Muscle of leg (tissue), 16 donors: ENCODE measurements at places on chromosomes 11 and 22. TPM values are rescaled to one million over a fixed set of nuclear protein-coding genes. Genes with fewer than 3 reads are reported as not detected.

- H3K27ac ChIP-seq = no peak overlapping the region
- no peak overlapping the region for H3K4me3 ChIP-seq
- H3K4me1 ChIP-seq = peaks cover 41% of the 10 kb centered on the region
- H3K27me3 ChIP-seq = peaks cover 5% of the 10 kb centered on the region
- no peaks in the 10 kb centered on the region for H3K36me3 ChIP-seq
Observed at GRCh38 chr11:64650923-64651523, 60.0 kb downstream of the SLC22A12 start.

GRCh38 chr11:114762408-114762807 is 84.1 kb downstream of the NXPE2 start:
- H3K27me3 ChIP-seq = no peaks in the 10 kb centered on the region
- peak; percentile 80 for DNase-seq
- H3K36me3 ChIP-seq = no peaks in the 10 kb centered on the region
- H3K27ac ChIP-seq = no peak overlapping the region
- no peaks in the 10 kb centered on the region for H3K4me1 ChIP-seq

The C22orf31 gene
- 2.1 TPM for total RNA-seq

DNA sequence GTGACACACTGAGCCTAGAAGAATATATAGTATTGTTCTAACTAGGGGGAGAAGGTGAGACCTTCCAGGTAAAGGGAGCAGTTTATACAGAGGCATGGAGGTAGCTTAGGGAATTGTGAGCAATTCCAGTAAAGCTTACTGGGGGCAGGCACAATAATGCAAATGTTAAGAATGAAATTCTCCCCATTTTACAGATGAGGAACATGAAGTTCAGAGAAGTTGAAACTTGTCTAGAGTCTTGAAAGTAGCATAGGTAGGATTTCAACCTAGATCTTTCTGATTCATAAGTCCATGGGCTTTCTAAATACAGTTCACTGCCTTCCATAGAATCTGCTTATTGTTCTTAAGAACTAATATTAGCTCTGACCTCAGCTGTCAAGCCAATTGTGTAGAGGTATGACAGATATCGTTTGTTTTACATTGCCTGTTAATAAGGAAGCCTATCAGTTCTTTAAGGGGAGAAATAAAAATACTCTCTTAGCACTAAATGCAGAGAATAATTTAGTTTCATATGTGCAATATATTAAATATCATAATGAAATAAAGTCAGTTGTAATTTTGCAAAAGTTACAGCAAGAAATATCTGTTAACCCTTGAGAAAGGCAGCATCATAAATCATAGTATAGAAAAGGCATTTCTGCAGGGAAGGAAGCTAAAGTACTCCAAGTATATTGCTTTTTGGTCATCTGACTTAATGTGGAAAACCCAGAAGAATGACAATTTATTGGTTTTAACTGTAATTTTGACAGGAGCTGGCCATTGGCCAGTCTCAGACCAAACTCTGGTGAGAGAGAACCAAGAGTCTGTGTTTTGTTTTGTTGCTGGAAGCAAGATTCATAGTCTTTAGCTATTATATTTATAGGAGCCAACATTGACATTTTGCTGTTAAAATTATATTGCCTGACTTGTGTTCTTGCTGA is 181.8 kb downstream of the UVRAG start:
- H3K27ac ChIP-seq = no peak overlapping the region
- no peak overlapping the region for H3K4me3 ChIP-seq
- no peaks in the 10 kb centered on the region for H3K4me1 ChIP-seq
- no peaks in the 10 kb centered on the region for H3K27me3 ChIP-seq
- no peaks in the 10 kb centered on the region for H3K36me3 ChIP-seq
